ENCODE measurements at places on chromosomes 1 and 21.

DNA sequence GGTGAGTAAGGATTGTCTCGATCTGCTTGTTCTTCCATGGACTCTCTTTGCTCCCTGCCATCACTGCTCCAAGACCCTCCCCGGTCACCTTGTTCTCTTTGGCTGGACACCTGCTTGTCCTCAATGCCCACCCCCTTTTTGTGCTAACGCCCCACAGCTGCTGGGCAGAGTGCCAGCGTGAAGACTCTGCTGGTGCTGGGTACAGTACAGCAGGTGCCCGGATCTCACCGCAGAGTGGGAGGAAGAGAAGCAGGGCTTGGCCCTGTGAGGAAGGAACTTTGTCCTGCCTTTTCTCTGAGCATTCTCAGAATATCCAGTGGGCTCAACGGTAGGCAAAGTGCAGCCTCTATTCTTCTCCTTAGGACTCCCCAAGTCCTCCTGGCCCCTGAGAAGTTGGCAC lies 90.1 kb downstream of the PLXNA2 start:
- no peak for DNase-seq

DNA sequence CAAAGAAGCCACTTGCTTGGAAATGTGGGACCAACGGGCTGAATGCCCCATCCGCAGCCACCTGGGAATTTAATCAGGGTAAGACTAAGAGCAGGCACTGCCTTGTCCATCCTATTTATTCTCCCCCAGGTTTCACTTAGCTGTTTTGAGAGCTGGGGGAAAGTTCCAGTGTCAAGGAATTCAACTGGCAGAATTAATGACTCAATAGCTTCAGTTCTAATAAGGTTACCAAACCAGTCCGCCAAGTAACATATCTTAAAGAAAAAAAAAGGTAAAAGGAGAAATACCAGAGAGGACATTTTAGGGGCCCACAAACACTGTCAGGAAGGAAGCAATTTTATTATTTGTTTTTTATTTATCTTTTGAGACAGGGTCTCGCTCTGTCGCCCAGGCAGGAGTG lies 157.6 kb upstream of the SOD1 start:
- DNase-seq = no peak

DNA sequence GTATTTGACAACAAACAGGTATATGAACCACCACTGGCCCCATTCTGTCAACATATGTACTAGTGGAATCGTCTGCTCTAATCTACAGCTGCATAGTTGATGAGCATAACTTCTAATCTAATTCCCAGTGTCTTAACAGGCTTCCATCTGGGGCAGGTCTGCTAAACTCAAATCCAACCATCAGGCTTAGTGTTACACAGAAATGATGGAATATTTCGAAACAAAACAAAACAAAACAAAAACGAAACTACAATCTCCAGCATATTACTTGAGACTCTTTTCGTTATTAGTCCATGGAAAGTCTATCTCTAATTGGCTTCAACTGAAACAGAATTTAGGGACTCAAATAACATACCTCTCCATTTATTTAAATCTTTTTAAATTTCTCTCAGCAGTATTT lies 37.6 kb downstream of the DIPK1A start:
- no peak for DNase-seq

GRCh38 chr21:16205527-16205926 lies 475.7 kb downstream of the USP25 start:
- no peak for DNase-seq

DNA sequence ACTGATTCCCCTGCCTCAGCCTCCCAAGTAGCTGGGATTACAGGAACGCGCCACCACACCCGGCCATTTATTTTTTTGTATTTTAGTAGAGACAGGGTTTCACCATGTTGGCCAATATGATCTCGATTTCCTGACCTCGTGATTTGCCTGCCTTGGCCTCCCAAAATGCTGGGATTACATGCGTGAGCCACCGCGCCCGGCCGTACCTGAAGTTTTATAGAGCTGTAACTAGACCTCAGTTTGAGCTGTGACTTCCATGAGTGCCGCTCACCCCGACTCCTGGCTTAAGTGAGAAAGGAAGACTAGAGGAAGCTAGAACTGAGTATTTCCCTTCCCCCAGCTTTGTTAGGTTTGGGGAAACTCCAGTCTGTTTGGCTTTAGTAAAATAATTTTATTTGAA lies 1283.1 kb downstream of the KCNT2 start:
- DNase-seq = no peak

DNA sequence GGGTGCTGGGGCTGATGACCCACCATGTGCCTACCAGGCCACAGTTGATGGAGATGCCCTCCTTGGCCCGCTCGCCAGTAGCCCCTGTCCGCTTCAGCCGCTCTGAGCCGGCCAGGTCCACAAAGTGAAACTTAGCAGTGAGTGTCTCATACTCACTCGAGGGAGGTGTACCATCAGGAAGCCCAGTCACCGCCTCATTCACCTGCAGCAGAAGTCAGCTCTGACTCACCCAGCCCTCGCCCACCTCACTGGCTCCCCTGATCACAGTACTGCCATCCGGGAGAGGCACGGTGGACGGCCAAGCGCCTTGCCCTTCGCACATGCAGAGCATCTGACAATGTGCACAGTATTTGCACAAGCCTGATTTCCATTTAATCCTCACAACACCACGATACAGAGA lies 18.8 kb downstream of the KIF21B start:
- no peak for DNase-seq

- DNase-seq = no peak
Observed at GRCh38 chr1:17248781-17249180, at the start of gene PADI3. TSS of gene PADI3 (plus strand) at chr1:17249098. CDS start at chr1:17249138, 40 bp downstream.
